ENCODE measurements at places on chromosomes 2 and 18. TPM values are rescaled to one million over a fixed set of nuclear protein-coding genes. Genes with fewer than 3 reads are reported as not detected.
A peak's percentile ranks its signal among the peaks of the same experiment; 100 is the strongest.

Gene SNTG2
- not detected for total RNA-seq

- no peak overlapping the region for H3K4me3 ChIP-seq
- H3K36me3 ChIP-seq = no peaks in the 10 kb centered on the region
- peaks cover 6% of the 10 kb centered on the region for H3K4me1 ChIP-seq
- no peaks in the 10 kb centered on the region for H3K27me3 ChIP-seq
- no peak overlapping the region for H3K27ac ChIP-seq
- no peak for DNase-seq
Observed at GRCh38 chr18:64271246-64271645, 122.4 kb upstream of the LINC00305 start.

- no peaks in the 10 kb centered on the region for H3K36me3 ChIP-seq
- H3K4me1 ChIP-seq = no peaks in the 10 kb centered on the region
- H3K27me3 ChIP-seq = no peaks in the 10 kb centered on the region
- H3K27ac ChIP-seq = no peak overlapping the region
Observed at GRCh38 chr2:6854416-6854815, 11.3 kb downstream of the CMPK2 start.

DNA sequence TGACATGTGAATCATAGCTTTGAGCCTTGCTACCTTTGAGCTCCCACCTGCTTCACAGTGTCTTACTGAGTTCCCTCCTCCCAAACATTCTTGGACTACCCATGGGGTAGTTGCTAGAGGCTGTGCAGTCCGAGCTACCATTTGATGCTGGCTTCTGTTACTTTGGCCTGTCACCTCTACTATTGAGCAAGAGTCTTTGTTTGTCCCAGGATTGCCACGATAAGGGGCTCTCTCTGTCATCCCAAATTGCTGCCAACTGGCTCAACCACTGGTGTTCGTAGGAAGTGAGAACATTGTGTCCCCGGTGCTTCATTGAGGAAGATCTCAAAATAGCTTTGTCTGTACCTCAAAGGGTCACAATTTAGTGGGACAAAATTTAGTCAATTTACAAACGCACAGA, 59.1 kb upstream of the PAX8 start:
- no peak for DNase-seq
- H3K4me3 ChIP-seq = no peak overlapping the region
- H3K36me3 ChIP-seq = no peaks in the 10 kb centered on the region
- H3K27ac ChIP-seq = no peak overlapping the region

- no peaks in the 10 kb centered on the region for H3K36me3 ChIP-seq
- H3K27ac ChIP-seq = peak overlapping the region; percentile 66
- DNase-seq = no peak
- H3K4me1 ChIP-seq = peaks cover 3% of the 10 kb centered on the region
- no peak overlapping the region for H3K4me3 ChIP-seq
Observed at GRCh38 chr2:234334756-234335155, 162.1 kb downstream of the ARL4C start.

Measured in hepatocyte (in vitro differentiated cells).